GM23248 (cell line): ENCODE measurements at places on chromosomes 6 and 20. TPM values are rescaled to one million over a fixed set of nuclear protein-coding genes. Genes with fewer than 3 reads are reported as not detected.

The SPDEF gene
- polyA plus RNA-seq = not detected in 2 replicates

The HCK gene
- polyA plus RNA-seq = not detected in 2 replicates

The SPINT3 gene
- polyA plus RNA-seq = not detected in 2 replicates

The LAMA2 gene
- 7.2 and 8.3 TPM in 2 replicates for polyA plus RNA-seq

The CDH26 gene
- polyA plus RNA-seq = not detected in 2 replicates

The MATN4 gene
- 0.09 TPM in 1 of 2 replicates, not detected in the other for polyA plus RNA-seq

The TCP11 gene
- polyA plus RNA-seq = not detected in 2 replicates

The ENPP4 gene
- 1.1 and 1.6 TPM in 2 replicates for polyA plus RNA-seq

GRCh38 chr20:47455133-47456040 lies 46.3 kb upstream of the NCOA3 start:
- no peak for DNase-seq

DNA sequence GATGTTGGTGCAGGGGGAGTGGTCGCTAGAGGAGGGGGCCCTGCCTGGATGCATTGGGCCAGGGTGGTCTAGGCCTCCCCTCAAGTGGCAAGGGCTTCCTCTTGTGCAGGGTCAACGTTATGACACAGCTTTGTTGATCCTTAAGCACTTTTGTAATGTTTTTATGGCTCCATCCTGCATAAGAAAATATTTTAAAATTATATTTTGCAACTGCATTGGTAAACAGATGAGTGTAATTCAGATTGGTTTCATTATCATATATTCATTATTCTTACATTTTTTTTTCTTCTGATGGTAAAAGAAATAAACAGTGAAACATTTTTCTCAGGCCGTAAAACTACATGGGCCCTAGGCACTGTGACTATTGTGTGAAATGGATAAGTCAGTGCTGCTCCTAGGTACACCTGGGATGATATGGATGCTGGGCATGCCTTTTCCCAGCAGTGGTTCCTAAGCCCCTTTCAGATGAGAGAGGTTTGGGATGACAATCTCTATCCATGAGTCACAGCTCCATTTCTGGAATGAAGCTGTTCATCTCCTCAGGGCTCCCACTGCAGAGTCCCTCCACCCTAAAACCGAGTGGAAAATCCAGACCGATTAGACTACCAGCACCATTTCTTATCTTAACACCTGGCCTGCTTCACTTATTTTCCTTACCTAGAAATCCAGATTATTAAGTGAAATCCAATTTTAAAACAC lies 5.8 kb upstream of the SIM1 start:
- DNase-seq = peak; percentile 32

GRCh38 chr6:160137989-160138835 lies 16.6 kb downstream of the SLC22A1 start:
- peak; percentile 80 for DNase-seq

DNA sequence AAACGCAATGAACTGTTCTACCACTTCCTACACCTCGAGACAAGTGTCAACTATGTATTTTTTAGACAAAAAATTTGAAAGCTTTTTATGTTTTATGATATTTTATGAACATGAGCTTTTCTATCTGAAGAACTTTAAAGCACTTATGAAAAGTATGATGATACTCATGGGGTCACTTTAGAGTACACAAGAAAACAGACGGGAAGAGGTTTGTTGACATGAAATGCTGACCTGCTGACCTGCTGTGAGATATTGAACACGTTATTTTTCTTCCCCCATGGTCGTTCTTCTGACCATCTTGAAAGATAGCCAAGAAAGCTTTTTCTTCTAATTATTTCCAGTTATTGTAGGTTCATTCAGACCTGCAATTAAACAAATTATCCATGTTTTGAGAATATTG lies 63.1 kb downstream of the PLEKHG1 start:
- no peak for DNase-seq

DNA sequence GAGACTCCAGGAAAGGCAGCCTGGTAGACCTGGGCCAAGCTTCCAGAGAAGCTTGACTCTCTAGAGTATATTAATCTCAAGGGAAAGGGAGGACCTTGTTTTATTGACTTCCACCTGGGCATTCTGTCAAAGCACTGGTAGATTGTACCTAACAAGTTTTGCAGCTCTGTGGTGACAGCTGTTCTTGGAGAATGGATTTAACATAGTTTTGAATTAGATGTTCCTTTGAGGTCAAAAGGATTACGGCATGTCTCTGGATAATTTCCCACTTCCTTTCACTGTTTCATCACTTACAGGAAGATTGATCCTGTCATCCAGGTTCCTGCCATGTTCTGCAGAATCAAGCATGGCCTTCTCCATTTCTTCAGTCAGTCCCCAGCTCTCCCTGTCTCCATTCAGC lies 246.0 kb downstream of the PHACTR1 start:
- DNase-seq = no peak

DNA sequence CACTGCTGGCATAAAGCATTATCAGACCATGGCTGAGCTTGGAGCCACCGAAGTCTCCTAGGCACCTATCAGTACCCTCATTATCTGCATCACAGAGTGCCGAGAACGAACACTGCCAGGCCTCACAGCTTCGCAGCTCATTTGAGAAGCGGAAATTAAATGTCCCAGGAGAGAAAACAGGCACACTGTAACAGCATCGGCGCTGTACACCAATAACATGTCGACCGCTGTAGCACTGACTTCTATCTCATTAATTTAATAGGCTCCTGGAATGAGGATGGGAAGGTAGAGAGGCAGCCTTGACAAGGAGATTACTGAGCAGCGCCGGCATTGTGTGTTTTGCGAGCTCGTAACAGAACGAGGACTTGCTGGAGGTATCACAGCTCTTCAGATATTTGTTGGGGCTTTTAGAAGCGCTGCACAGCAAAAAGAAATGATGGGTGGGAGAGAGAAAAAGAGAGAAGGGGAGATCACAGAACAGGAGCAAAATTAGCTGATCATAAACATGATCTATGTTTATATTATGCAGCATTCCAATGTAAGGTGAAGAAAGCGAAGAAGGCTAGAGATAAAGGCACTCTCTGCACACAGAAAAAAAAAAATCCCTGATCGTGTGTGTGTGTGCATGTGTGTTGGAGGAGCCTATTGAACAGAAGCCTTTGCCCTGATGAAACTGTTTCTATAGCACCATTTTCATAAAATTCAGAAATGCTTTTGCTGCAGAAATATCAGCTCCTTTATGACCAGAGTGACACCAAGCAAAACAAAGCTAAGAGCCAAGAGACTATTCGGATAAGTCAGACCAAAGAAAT lies 29.2 kb downstream of the ID4 start:
- no peak for DNase-seq
